Esophagus mucosa (tissue), 1 donor: ENCODE measurements at places on chromosomes 13 and 19. TPM values are rescaled to one million over a fixed set of nuclear protein-coding genes. Genes with fewer than 3 reads are reported as not detected.

Gene NKPD1
- 1.00 TPM for total RNA-seq

Gene S1PR4
- 1.1 TPM for total RNA-seq

Gene CNMD
- not detected for total RNA-seq

Gene IFNL4
- total RNA-seq, result not detected

Gene CLEC4M
- total RNA-seq, result not detected

Gene MCEMP1
- 0.24 TPM for total RNA-seq

Gene MIR17HG
- 3.5 TPM for total RNA-seq

Gene ZBTB45
- 8.0 TPM for total RNA-seq

Gene ENOX1
- total RNA-seq, result 0.12 TPM

Gene ZNF83
- total RNA-seq, result 10.7 TPM

Gene CFAP97D2
- not detected for total RNA-seq

Gene CASP14
- 0.16 TPM for total RNA-seq

Gene POGLUT2
- total RNA-seq, result 1.8 TPM

Gene ZNF491
- 0.20 TPM for total RNA-seq

Gene ZNF850
- 1.5 TPM for total RNA-seq

Gene GSX1
- not detected for total RNA-seq

Gene TTC9B
- not detected for total RNA-seq

Gene INSR
- 6.9 TPM for total RNA-seq

Gene FUT1
- total RNA-seq, result 6.1 TPM

Gene YJEFN3
- total RNA-seq, result 1.00 TPM

Gene ZNF440
- total RNA-seq, result 15.4 TPM

Gene CRB3
- 37.3 TPM for total RNA-seq

Gene ECSIT
- total RNA-seq, result 32.8 TPM

Gene APLP1
- total RNA-seq, result 0.84 TPM

Gene DNAAF3
- total RNA-seq, result 1.9 TPM

Gene SCEL
- 251 TPM for total RNA-seq

Gene CNFN
- 1,078 TPM for total RNA-seq

Gene CPAMD8
- 2.0 TPM for total RNA-seq

Gene FCER2
- 0.20 TPM for total RNA-seq

Gene GZMM
- total RNA-seq, result not detected

Gene BRD4
- total RNA-seq, result 55.1 TPM

Gene WDR88
- not detected for total RNA-seq
